Smooth muscle cell of the umbilical artery (primary cell): ENCODE measurements at places on chromosomes 1 and 21. TPM values are rescaled to one million over a fixed set of nuclear protein-coding genes. Genes with fewer than 3 reads are reported as not detected.

Gene COL9A2
- 0.59 and 0.78 TPM in 2 replicates for total RNA-seq

Gene L1TD1
- total RNA-seq = not detected in 2 replicates

Gene C1orf141
- total RNA-seq = not detected in 2 replicates

Gene AADACL4
- total RNA-seq = not detected in 2 replicates

Gene KIFAP3
- 22.9 and 28.1 TPM in 2 replicates for total RNA-seq

Gene TRIM58
- total RNA-seq = 0.05 TPM in 1 of 2 replicates, not detected in the other

Gene ECM1
- 5.3 and 15.8 TPM in 2 replicates for total RNA-seq

Gene PADI2
- 0.18 TPM in 1 of 2 replicates, not detected in the other for total RNA-seq
